Effector CD8-positive, alpha-beta T cell (primary cell): ENCODE measurements at places on chromosomes 16 and 17.

DNA sequence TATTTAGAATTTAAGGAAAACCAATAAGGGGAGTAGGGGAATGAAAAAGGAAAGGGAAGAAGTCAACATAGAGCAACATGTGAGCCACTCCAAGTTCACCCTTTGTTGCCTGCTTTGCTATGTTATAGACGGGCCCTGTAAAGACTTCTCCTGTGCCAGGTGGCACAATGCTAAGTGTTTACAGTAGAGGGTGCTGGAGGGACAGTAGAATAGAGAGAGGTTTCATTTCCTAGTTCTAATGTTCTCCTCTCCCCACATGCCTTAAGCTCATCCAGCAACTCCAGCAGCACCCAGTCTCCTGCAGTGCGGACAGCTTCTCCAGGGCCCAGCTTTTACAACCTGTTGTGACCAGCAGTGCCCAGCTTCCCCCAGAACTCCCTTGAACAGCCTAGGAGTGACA lies 468.0 kb downstream of the HS3ST3B1 start:
- DNase-seq: no peak

- DNase-seq: no peak
Measured at GRCh38 chr17:72665852-72666851, 426.3 kb downstream of the SLC39A11 start.

DNA sequence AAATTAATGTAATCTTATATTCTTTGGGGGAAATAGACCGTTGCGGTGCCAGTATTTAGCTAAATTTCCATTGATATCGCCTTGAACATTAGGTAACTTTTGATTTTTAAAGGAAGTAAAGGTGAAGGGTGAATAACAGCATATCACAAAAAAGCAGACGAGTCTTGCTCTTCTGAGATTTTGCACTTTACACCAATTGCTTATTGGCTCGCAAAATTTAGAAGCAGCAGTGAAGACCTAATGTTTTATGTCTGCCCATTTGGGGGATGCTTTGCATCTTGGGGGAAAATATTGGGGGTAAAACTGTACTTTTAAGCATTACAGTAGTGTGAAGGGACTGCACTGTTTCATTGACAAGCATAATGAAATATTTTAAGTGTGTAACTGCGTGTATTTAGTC lies 934 bp downstream of the MAP2K6 start:
- DNase-seq: no peak

DNA sequence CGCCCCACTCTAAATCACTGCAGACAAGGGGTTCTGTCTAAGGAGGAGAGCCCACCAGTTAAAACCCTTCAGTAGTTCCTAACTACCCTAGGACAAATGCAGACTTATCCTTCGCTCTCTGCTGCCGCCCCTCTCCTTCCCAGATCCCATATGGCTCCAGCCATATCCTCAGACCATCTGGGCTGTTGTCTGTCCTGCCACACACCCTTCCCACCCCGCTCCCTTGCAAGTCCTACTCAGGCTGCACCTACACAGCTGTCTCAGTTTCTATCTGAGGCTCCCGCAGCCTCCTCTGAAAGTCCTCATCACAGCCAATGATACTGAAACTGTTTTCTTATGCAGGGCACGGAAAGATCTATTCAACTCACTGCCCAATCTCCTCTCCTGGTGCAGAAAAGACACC lies 720 bp upstream of the BCKDK start:
- no peak for DNase-seq

DNA sequence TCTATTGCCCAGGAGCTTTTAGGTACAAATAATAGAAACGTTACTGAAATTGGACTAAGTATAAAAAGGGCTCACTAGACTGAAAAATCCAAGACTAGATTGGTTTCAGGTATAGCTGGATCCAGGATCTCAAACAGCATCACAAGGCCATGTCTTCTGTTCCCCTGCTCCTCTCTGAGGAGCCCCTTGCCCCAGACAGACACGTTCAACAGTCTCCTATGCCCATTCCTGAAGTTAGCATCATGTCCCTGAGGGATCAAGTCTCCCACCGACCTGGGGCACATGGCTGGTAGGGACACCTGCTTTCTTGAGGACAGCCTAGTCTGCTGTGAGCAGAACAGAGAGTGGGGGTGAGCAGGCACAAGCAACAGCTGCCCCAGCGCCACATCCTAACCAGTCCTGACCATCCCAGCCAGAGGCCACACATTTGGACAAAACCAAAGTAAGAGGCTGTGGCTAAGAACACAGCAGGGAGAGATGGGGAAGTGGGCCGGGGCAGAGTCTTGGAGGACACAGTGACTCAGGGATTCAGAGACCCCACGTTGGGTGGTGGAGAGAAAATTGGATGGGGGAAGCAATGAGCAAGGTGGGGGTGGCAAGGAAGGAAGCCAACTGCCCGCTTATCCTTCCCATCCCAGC lies 10.5 kb upstream of the MMP2 start:
- no peak for DNase-seq

GRCh38 chr17:81940538-81941483 lies 3.7 kb upstream of the PYCR1 start:
- no peak for DNase-seq

DNA sequence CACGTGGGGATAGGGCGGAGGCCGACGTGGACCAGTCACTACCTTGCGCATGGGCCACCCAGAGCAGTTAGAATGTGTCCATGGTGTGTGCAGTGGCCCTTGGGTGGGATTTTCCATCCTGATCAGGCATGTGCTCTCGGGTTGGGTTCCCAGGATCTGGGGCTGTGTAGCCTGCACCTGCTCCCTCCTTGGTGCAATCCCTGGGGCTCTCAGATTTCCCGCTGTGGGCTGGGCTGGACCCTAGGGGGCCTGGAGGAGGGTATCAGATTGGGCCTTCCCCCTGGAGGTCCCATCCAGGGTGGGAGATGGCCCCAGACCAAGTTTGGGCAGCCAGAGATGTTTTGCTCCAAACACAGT lies 1.3 kb downstream of the SMTNL2 start:
- DNase-seq: no peak

DNA sequence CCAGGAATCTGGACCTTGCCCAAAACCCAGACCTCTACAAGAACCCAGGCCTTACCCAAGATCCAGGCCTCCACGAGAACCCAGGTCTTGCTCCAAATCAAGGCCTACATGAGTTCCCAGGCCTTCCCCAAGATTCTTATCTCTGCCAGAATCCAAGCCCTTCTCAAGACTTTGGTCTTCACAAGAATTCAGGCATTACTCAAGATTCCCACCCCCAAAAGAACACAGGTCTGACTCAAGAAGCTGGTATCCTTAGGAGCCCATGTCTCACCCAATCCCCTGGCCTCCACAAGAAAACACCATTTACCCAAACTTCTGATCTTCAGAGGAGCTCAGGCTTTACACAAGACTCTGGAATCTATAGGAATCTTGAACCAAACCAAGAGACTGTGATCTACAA lies 2.6 kb downstream of the SPEM3 start:
- no peak for DNase-seq
